CD8-positive, alpha-beta T cell (primary cell): ENCODE measurements at places on chromosomes 6 and 20. TPM values are rescaled to one million over a fixed set of nuclear protein-coding genes. Genes with fewer than 3 reads are reported as not detected.

Gene HLA-DOB
- total RNA-seq, result 12.8 TPM

Gene RUNX2
- total RNA-seq, result 11.7 TPM

Gene TMEM200A
- total RNA-seq, result 0.27 TPM

Gene TTBK1
- total RNA-seq, result 0.08 TPM

Gene DNAAF9
- total RNA-seq, result 2.6 TPM

Gene WFDC2
- total RNA-seq, result not detected
